Upper lobe of left lung (tissue), 6 donors: ENCODE measurements at places on chromosomes 2 and 18. TPM values are rescaled to one million over a fixed set of nuclear protein-coding genes. Genes with fewer than 3 reads are reported as not detected.

Gene C2orf81
- total RNA-seq, result 2.7 TPM

Gene CABYR
- not detected for total RNA-seq

Gene UGT1A9
- not detected for total RNA-seq

Gene TCF4
- total RNA-seq, result 92.2 TPM

Gene METTL8
- 15.4 TPM for total RNA-seq

Gene SPOPL
- total RNA-seq, result 4.2 TPM

Gene GLI2
- total RNA-seq, result 0.61 TPM

Gene TM4SF20
- total RNA-seq, result not detected

Gene MFSD6
- total RNA-seq, result 50.8 TPM

Gene NOSTRIN
- 110 TPM for total RNA-seq

GRCh38 chr2:24409171-24409570 is 48.8 kb upstream of the ITSN2 start:
- DNase-seq, result no peak

GRCh38 chr18:62413206-62413605 is 88.1 kb downstream of the TNFRSF11A start:
- DNase-seq, result no peak

DNA sequence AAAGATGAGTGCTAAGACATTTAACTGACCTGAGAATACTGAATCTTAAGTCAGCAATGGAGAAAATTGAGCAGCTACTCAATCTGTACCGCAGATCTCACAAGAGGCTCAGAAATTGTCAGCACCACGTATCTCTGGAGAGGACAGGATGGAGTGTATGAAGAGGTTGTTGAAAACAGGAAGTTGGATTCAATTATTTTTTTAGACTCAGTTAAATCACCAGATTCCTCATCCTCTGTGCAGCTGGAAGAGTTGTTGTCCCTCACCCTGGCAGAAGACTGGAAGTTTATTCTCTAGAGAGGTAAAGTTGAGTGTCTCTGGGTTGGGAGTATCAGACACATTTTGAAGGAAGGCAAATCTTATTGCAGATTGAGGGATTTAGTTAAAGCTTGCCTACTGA is 114.9 kb upstream of the NT5C1B start:
- DNase-seq, result no peak

GRCh38 chr2:44275927-44276303 is 635 bp downstream of the SLC3A1 start:
- DNase-seq, result no peak

DNA sequence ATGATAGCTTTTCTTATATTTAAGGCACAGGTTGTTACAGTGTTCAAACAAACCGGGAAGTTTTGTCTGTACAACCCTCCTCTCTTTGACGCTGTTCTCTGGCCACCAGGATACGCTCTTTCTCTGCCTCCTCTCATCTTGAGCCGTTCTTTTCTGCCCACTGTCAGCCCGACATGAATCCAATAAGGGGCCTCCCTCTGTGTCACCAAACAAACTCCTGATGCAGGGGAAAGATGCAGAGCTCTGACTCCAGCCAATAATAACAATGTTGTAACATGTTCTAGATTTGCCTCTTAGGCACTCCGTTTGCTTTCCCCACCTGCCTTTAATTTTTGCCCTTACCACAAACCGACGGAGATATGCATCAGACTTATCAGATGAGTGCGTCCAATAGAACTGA is 449.3 kb downstream of the SLC4A3 start:
- no peak for DNase-seq

GRCh38 chr18:12314591-12315305 is 6.7 kb downstream of the TUBB6 start:
- DNase-seq, result no peak

- no peak for DNase-seq
Observed at GRCh38 chr2:65916785-65917295, 484.4 kb upstream of the SPRED2 start.

GRCh38 chr2:182642328-182642727 is 73.7 kb upstream of the DNAJC10 start:
- DNase-seq, result no peak

DNA sequence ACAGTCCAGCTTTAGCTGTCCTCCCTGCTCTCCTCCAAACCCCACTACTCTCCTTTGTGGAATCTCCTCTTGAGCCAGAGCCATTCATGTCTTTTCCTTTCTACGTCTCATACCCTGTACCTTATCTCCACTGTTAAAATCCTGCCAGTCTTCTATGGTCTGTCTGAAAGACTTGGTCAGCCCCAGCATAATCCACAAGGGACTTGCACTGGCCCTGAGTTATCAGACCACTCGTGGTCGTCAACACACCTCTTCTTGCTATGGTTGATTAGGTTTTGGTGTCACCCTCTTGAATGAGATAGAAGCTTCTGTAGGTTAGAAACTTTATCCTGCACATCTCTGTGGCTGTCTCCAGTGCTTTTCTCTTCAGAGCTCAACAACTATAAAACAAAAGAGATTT is 56.8 kb downstream of the MYO1B start:
- no peak for DNase-seq

DNA sequence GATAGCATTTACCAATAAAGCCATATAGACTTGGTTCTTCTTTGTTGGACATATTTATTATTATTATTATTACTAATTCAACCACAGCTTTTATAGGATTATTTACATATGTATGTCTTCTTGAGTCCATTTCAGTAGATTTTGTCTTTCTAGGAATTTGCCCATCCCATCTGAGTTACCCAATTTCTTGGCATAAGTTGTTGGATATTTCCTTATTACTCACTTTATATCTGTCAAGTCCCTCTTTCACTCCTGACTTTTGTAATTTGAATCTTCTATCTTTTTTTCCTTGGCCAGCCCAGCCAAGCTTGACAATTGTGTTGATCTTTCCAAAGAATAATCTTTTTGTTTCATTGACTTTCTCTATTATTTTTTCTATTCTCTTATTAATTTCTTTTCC is 543.7 kb downstream of the SUCLG1 start:
- no peak for DNase-seq

DNA sequence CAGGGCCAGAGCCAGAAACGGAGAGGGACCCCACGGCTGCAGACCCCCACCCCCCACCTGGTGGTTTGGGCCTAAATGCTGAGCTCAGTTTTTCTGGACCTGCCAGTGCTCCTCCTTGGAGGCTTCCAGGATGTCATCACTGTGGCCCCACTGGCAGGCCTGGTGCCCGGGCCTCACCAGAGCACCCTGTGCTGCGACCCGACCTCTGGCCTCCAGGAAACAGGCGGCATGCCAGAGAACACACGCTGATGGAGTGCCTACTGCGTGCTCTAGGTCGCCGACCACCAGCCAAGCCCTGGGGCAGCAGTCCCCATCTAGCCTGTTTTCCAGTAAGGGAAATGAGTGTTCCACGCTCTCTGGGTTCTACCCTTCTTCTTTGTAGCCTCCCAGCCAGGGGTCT is 33.8 kb downstream of the HS6ST1 start:
- no peak for DNase-seq

GRCh38 chr2:239600001-239600593 is 199.3 kb upstream of the HDAC4 start:
- DNase-seq, result no peak

- no peak for DNase-seq
Observed at GRCh38 chr2:24511894-24512293, 20.8 kb downstream of the NCOA1 start.

DNA sequence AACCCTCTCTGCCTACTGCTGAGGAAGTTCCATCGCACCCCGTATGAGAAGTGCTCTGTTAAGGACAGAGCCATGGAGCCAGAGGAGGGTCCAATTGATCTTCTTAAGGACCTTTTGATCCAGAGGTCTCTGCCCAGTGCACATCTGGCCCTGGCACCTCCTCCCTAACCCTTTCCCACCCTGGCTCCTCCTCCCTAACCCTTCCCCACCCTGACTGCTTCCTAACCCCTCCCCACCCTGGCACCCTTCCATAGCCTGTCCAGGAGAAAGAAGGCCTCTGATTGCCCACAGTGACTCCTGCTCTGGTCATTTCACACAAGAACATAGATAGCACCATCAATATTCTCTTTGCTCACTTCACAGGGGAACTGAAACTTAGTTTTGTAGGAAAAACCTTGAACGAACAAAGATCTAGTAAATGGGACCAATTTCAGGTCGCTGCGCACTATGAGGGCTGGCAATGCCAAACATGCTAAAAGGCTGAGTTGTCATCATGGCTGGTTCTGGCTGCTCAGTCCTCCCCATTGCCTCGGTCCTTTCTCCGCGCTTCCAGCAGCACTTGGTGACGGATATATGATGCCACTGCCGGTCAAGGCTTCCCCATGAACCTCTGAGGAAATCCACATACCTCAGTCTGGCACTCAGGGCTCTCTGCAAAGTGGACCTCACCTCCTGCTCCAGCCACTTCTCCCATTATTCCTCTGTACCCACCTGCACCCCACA is 49.2 kb downstream of the PKDCC start:
- DNase-seq, result no peak
